ENCODE measurements at places on chromosomes 5 and 9.

GRCh38 chr9:133492061-133493021, 13.4 kb upstream of the SLC2A6 start:
- DNase-seq: peak; percentile 13

GRCh38 chr9:105244003-105244733, at the start of gene SLC44A1:
TSS of gene SLC44A1 (plus strand) at chr9:105244651. CDS start at chr9:105244869, 218 bp downstream.
- DNase-seq: peak; percentile 79

- DNase-seq: no peak
Observed at GRCh38 chr5:80128141-80128540, 93.0 kb downstream of the THBS4 start.

GRCh38 chr9:136216541-136217244, 11.8 kb upstream of the LHX3 start:
- no peak for DNase-seq

- DNase-seq: no peak
Observed at GRCh38 chr9:128007566-128008138, 26.9 kb upstream of the EEIG1 start.

GRCh38 chr9:5489630-5490490, 20.5 kb upstream of the PDCD1LG2 start:
- no peak for DNase-seq
